ENCODE measurements at places on chromosomes 13 and 19.
A peak's percentile ranks its signal among the peaks of the same experiment; 100 is the strongest.

- DNase-seq: no peak
Measured at GRCh38 chr13:36549126-36549702, 116.9 kb downstream of the CCNA1 start.

GRCh38 chr19:48618278-48618915, 581 bp downstream of the RPL18 start:
- no peak for DNase-seq

GRCh38 chr13:99442273-99442895, 58.9 kb upstream of the TM9SF2 start:
- peak; percentile 59 for DNase-seq

GRCh38 chr13:31755803-31756212, 16.5 kb downstream of the RXFP2 start:
- DNase-seq: no peak

DNA sequence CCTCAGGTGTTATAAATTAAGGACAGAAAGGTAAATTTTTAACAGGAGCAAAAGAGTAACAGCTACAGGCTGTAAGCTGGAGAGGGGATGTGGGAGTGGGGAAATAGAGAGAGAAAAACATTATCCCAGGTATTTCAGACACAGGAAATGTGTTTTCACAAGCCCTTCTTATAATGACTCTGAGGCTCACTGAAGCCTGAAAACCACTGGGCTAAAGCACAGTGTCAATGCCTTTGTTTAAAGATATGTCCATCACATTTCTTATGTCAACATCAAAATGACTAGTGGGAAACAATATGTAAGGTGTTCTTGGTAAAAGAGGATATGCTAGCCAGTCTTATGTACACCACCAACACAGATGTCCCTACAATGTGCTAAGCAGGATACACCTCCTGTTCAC, 365.9 kb downstream of the FGF14 start:
- DNase-seq: no peak

GRCh38 chr19:15294561-15294990, 37.8 kb downstream of the BRD4 start:
- no peak for DNase-seq

- no peak for DNase-seq
Measured at GRCh38 chr19:55647732-55648584, at the start of gene CCDC106. Gene CCDC106 (plus strand): TSS chr19:55648212. CDS start chr19:55649047, 835 bp downstream.

DNA sequence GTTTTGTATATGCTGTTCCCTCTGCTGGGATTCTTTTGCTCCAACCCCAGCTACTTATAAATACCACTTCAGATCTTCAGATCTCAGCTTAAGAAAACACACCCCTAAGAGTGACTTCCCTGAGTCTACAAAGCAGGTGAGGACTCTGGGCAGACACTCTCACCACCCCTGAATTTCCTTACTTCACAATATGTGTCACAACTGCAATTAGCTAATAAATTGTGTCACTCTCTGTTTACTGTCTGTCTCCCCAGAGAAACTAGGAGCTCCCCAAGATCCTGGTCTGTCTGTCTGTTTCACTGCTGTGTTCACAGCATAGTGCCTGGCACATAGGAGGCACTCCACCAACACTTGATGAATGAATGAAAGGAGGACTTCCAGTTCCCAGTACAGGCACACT, 14.4 kb downstream of the CEBPA start:
- DNase-seq: no peak

DNA sequence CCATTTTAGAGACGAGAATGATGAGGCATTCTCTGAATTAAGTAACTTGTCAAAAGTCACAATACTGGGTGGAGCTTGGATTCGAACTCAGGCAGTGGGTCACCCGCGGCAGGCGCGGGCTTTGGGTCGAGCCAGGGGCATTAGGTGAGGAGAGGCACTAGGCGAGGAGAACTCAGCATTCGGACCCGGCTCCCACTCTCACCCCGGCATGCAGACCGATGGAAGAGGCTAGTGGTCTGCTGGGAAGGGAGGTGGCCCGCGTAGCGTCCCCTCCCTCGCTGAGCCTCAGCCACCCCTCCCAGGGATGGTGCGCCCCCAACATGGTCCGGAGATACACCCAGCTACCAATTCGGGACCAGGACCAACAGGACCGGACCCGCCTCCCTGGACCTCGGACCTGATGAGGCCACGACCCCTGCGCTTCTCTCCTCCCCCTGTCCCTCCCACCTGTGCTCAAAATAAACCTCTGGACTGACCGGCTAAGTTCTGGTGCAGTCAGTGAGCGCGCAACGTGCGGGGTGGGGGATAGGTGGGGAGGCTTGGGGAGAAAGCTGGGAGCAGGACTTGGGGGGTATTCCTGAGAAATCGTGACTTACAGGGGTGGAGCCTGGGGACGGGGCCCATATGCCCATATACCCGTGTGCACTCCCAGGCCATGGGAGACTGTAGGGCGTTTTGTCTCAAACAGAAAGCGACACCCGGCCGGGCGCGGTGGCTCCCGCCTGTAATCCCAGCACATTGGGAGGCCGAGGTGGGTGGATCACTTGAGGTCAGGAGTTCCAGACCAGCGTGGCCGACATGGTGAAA, 1.3 kb upstream of the SNAPC2 start:
- no peak for DNase-seq

GRCh38 chr13:49302222-49302621, 54.5 kb downstream of the CDADC1 start:
- no peak for DNase-seq

DNA sequence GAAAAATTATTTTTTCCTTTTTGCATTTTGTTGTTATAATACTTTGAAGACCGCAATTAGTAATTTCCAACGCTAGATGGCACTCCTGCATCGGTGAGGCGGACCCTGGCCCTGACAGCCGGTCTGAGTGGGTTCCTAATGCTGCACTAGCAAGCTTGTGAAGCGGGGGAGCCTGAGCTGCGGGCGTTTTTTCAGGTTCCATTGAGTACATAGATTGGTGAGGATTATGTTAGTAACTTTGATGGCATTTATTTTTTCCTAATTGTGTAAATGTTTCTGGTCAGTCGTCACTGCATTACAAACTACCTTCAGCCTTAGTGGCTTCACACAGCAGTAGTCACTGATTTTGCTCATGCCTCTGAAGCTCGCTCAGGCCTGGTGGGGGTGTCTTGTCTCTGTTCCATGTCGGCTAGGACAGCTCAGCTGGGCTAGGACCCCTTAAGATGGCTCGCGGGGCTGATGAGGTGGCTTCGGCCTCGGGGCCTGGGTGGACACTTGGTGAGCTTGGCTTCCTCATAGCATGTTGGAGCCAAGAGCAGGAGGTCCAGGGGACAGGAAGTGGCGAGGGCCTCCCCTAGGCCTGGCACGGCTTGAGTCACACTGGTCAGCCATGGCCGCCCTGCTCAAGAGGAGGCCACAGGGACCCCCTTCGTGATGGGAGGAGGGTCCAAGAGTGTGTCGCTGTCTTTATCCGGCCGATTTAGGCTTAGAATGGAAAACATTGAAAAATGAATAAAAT, 25.0 kb downstream of the ERCC5 start:
- peak; percentile 16 for DNase-seq

DNA sequence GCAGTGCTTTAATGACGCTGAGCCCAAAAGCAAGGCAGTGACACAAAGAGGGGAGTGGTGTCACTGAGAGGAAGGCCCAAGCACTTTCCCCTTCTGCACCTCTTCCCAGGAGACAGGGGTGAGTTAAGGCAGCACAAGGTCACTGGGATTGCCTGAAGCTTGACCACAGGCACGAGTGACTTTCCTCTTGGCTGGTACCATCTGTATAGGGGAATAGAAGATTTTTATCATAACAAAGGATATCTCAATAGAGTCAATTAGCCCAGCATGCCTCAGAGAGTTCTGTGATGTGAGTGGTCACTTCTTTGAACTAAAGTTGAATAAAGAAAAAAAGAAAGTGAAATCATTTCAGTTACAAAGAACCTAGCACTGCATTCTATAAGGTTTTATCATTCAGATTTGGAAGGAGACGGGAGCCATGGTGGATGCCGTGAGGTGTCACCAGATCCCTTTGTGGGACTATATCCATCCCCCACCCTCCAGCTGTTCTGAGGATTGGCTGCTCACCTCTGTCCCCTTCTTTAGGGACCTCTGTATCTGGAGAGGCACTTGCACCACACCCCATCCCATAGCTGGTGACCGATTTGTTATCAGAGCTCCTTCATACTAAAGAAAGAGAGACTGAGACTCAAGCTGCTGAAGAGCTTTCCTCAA, 291.2 kb downstream of the DCT start:
- no peak for DNase-seq

DNA sequence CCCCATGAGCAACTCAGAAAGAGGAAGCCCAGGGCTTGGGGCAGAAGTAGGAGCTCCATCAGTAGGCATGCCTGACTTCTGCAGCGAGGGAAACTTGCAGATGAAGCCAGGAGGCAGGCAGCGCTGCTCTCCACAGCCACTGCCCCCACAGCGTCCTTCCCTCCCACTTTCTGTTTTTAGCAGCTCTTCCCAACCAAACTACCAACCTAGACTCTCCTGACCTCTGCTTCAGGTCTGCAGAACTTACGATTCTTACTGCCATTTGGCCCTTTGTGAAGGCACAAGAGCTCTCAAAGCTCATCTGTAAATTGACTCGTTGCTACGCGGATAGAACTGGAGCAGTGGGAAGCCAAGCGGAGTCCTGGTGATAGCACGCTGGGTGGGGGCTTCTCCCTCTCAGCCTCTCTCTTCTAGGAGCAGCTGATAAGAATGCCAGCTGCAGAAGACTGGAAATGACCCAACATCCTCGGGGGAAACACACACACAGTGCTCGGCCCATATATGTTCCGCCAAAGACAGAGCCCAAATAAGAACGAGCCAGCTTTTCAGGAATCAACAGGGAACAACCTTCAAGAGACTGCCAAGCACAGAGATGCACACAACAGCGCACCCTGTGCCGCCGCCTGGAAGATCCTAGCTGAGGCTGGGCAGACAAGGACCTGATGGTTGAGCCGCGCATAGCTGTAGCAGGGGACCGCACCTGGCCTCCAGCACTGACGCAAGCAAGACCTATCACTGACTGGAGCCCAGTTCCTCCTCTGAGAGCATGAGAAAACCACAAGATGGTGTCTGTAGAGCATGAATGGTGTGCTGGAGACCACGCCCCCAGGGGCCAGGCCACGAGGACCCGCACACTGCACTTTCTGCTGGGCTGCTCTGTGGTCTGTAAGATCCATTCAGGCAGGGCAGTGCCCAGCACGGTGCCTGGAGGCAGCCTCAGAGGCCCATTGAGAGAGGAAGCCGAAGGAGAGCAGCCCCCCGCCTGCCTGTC, 15.9 kb upstream of the SLC35E1 start:
- no peak for DNase-seq

DNA sequence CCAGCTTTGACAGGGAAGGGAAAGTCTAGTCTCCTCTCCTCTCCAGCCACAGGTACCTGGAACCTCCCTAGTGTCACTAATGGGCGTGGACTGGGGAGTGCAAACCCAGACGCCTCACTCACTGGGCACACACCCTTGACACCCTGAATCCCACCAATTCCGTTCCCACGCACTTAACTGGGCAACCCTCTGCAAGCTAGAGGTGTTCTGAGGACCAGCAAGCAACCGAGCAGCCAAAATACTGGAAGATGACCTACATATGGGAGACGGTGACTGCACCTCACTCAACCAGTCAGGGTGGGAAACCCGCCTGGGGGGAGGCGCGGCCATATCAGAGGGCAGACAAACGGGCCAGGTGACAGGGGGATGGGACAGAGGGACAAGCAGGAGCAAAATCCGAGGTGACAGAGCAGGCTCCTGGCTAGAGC, 991 bp downstream of the ABHD17A start:
- DNase-seq: no peak
